Naive thymus-derived CD8-positive, alpha-beta T cell (primary cell): ENCODE measurements at places on chromosomes 2 and 18.

DNA sequence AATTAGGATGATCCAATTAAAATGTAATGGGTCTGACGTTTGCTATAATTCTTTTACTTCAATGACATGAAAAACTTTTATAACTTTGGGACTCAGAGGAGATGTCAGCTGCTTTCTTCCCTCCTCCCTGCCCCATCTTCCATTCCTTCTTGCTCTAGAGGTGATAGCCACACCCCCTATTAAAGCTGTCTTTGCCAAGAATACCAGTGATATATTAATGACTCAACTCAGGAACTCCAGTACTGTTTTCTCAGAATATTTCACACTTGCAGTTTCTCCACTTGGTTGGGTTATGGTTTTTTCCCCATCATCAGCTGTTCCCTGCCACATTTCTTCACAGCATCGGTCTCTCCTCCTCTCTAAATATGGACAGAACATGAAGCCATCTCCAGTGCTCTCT, 184.0 kb downstream of the KCNE4 start:
- DNase-seq = no peak

DNA sequence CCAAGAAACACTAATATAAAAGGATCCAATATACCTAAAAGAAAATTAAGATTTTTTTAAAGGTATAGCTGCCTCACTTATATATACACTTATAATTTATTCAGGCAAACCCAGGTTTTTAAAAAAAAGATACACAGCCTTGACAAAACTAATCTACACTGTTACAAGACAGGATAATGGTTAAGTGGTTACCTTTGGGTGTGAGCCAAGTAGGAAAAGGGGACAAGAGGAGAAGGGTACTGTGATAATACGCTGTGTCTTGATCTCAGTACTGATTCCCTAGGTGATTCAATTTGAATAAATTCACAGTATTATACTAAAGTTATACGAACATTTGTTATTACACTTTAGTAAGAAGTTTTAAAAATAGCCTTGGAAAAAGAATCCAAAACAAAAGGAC, 30.6 kb downstream of the KLHL41 start:
- DNase-seq = no peak

GRCh38 chr2:98240786-98241398, 105.4 kb upstream of the CNGA3 start:
- no peak for DNase-seq

DNA sequence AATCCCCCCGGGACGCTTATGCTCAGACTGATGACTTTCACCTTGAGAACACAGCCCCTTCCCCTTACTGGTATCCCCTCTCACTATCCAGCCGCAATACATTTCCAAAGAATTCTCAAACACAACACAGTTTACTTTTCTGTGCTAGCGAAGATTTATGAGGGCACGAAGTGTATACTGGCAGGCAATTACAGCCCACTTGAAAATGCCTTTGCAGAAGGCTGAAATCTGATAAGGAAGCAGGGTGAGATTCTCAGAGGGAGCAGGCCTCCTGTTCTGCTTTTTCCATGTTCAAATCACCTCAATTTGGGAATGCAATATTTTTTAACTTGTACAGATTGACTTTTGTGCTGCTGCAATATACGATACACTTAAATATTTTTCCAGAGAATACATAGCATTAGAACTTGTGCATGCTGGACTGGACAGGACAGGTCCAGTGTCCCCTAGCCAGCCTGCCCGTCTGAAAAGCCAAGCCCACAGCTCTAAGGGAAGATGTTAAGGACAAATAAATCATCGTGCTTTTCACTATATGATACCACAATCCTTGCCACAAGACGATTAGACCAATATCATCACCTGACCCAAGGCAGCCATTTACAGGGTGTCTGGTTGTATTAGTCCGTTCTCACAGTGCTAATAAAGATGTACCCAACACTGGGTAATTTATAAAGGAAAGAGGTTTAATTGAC, 262.1 kb downstream of the EPHA4 start:
- no peak for DNase-seq

- DNase-seq = no peak
These were observed 782 bp downstream of the MTA3 start for GRCh38 chr2:42569116-42569711.

DNA sequence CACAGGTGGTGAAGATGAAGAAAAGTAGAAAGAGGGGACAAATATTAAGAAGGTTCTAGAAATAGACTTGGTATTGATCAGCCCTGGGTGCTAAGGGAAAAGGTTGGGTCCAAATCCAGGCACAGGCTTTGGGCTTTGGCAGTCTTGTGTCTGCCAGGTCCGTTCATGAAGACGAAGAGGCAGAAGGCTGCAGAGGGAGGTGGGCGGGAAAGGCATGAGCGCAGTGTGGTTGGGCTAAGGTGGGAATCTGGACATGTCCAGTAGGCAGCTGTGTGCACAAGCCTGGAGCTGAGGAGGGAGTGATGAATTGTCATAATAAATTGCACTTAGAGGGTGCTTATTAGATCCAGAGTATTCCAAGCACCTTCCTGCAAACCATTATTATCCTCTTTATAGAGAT, 105.7 kb upstream of the TEX51 start:
- no peak for DNase-seq

GRCh38 chr18:8314124-8314523, 295.1 kb upstream of the RAB12 start:
- no peak for DNase-seq

DNA sequence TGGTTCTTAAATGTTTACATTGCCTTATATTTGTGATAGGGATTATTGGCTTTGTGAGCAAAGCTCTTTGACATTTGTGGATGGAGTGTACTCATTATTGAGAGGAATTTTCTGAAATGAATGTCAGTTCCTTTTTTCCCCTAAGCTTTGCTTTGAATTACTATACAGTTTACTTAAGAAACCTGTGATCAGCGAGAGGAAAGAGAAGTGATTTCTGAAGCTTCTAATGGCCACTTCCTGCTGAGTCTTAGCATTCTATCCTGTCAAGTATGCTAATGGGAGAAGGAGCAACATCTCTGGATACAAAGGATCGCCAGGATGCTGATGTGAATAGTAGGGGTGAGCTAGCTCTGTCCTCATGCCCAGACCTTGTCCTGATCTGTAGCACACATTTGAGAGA, 47.8 kb upstream of the MGAT5 start:
- no peak for DNase-seq

GRCh38 chr2:27582129-27582694, 630 bp upstream of the ZNF512 start:
- no peak for DNase-seq

- DNase-seq = no peak
These were observed 21.6 kb upstream of the ZNF521 start for GRCh38 chr18:25373432-25374179.

DNA sequence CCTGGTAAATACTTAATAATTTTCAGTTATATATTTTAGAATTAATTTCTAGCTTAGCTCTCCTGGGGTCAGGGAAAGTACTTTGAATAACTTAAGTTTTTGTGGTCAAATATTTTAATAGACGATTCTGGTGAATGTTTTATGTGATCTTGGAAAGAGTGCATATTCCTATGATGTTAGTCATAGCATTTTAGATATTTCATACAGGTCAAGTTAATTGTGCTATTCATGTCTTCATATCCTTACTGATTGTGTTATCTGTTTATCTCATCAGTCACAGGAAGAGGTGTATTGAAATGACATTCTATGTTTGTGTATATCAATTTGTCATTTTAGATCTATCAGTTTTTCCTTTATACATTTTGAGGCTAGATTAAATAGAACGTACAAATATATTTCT, 576.2 kb downstream of the CPS1 start:
- no peak for DNase-seq

DNA sequence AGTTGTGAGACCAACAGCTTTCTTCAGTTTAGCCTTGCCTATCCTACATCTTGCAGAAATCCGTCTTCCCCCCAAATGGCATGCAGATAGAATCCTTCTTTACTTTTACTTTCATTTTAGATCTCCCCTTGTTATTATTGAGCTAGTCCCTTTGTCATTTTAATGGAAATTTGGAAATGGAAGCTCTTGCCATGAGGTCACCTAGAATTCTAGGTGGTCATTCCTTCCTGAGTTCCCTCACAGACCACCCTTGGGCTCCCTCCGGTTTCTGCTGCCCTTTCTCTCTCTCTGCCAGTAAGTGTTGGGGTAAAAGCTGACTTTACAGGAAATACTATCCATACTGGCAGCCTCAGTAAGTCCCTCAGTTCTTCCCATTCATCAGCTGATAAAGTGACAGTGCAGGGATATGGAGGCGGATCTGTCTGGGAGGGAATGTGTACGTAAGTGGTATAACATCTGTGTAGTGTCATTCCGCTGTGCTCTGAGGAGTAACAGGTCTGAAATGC, 30.2 kb downstream of the ARHGAP25 start:
- DNase-seq = no peak

DNA sequence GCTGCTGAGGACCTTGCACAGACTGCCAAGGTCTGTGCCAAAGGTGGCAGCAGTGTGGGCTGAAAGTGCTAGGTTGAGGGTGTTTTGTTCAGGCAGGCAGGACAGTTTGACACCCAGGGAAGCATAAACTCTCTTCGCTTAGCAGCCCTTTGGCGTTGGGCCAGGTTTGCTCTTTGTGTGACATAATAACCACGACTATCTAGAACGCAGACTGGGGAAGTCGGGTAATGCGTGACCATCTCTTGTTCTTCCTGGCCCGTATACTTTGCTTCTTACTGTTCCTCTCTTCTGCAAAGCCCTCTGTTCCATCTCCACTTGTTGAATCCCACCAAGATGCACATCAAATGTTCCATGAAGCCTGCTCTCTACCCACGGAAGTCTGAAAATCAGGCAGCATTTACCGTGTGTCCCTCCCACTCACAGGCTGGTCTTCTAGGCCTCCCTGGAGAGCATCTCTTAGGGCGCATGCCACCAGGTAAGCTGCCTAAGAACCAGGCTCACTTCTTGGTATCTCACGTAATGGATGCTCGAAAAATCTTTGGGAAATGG, 96.7 kb upstream of the LMAN1 start:
- no peak for DNase-seq

- DNase-seq = no peak
These were observed 1441.7 kb upstream of the CELF4 start for GRCh38 chr18:39007031-39007902.

DNA sequence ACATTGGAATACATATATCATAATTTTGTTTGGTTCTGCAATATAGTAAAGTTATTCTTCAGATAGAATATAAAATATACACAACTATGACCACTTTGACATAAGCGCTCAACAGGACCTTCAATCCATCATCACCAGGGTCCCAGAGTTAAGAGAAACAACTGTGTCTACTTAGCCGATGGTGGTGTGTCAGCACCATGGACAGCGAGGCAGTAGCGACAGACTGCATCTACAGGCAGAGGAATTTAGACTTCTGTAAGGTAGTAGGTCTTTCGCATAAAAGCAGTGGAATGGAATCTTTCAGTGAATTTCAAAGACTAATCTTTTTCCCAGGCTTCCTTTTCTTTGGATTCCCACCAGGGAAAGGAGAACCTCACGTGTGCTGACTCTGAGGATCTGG, 20.5 kb upstream of the LRPPRC start:
- DNase-seq = no peak

DNA sequence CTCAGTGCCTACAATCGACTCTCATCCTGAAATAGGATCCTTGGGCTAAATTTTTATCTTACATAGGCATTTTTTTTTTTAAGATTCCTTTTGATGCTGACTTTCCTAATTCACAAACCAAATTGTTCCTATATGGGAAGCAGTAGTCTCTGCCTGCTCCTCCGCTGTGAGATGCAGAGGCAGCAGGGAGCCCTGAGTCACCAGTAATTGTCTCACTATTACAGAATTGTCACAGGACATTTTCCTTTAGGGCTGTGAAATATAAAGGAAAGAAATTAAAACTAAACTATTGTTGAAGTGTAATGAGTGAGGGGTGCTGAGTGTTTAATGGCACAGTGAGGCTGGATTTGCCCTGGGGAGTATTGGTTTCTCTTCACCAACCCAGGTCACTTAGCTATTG, 63.8 kb downstream of the MYO3B start:
- no peak for DNase-seq

DNA sequence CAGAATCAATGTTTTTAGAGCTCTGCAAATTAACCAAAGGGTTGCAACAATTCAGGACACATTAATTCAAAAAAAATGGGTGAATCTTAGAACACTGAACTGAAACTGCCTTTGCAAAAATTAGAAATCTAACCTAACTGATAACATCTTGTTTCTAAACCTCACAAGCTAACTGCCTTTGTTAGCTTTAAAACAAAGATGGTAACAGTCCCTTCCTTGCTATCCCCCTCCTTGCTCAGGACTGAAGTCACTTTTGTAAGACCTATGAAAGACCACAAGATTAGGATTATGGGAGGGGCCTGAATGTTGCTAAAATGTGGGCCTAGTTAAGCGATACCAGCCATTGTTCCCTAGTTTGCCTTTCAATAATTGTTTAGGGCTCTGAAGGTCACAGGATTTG, 44.9 kb upstream of the LONRF2 start:
- DNase-seq = no peak
